ENCODE measurements at places on chromosomes 12 and 14.
A peak's percentile ranks its signal among the peaks of the same experiment; 100 is the strongest.

DNA sequence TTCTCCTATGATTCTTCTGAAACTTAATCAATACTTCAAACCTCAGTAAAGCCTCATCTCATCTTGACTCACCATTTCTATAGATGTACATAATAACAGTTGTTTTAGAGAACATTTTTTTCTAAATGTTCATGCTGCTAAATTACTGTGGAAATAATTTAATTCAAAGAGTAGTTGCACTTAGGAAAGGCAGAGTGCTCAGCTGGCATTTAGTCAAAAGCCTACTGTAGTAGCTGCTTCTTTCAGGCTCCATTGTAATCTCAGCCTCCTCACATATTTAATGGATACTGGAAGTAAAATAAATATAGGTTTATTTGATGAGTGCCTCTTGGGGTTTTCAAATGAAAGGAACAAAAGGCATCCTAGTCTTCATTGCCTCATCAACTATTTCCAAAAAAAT lies 325.0 kb downstream of the CCER1 start:
- no peak for DNase-seq

DNA sequence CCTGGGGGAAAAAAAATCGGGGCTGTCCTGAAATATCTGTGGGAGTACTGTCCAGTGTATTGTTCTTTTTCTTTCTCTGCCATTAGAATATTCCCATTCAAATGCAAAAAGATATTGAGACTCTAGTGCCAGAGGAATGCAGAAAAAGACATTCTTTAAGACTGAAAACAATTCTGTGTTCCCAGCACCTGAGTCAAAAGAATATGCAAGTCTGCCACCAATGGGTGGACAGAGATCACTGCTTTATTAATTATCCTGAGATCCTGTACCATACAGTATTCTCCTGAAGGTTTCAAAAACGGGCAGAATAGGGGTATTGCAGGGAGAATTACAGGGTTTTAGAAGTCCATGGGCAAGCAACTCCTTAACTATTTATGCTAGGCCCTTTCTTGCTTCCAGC lies 361.8 kb downstream of the C12orf50 start:
- no peak for DNase-seq

DNA sequence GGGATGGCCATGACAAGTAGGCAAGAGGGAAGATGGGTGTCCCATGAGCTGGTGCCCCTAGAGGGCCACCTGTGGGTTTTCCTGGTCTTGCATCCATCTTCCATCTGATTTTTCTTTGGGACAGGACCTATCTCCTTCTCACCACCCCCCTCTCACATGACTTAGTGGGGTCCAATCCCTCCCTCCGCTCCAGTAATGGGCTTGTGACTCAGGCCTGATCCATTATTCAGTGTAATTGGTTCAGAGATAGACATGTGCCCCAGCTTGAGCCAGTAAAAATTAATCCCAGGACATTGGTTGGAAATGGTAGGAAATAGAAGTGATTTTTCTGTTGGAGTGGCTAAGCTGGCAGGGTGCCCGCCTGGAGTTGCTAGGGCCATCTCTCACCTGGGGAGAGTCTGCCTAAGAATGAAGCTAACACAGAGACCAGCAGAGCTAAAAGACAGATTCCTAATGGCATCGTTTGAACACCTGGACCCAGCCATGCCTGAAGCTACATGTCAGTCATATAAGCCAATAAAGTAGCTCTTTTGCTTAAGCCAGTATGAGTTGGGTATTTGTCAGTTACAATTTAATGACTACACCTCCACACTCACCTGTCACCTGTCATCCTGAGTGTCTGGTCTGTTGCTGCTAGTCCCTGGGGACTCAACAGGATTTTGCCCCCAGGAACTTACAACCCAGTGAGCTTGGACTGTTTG lies 14.7 kb downstream of the RASAL1 start:
- no peak for DNase-seq

- no peak for DNase-seq
These were observed 32.5 kb downstream of the MMP17 start for GRCh38 chr12:131860472-131861260.

- DNase-seq, result no peak
These were observed 53.4 kb downstream of the SRGAP1 start for GRCh38 chr12:63897931-63898330.

DNA sequence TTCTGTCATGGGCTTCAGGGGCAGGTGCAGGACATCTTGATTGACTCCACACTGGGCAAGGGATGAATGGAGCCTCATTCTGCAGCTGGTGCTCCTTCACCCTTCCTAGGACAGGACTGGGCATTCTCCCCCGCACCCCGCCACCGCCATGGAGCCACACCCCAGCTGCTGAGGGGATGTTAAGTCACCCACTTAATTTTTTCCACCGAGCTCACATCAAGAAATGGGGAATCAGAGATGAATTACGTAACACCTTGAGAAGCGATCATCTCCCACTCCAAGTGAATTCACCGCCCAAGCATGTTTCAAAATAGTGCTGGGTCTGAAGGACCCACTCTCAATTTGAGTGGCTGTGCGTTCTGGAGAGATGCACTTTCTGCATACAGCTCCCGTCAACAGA lies 94.2 kb downstream of the EML1 start:
- no peak for DNase-seq

GRCh38 chr12:63292471-63293221 lies 141.6 kb upstream of the AVPR1A start:
- no peak for DNase-seq

DNA sequence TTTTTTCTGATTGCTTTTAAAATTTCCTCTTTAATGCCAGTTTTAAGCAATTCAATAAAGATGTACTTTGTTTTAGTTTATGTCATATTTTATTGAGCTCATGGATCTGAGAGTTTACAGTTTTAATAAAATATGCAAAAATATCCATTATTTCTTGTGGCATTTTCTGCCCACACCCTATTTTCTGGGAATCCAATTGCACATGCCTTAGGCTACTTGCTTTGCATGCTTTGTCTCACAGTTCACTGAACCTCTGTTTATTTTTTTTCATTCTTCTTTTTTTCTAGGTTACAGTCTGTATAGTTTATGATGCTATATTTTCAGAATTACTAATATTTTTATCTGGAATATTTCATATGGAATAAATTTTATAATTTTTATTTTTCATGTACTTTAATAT lies 1258.0 kb downstream of the FSCB start:
- no peak for DNase-seq

DNA sequence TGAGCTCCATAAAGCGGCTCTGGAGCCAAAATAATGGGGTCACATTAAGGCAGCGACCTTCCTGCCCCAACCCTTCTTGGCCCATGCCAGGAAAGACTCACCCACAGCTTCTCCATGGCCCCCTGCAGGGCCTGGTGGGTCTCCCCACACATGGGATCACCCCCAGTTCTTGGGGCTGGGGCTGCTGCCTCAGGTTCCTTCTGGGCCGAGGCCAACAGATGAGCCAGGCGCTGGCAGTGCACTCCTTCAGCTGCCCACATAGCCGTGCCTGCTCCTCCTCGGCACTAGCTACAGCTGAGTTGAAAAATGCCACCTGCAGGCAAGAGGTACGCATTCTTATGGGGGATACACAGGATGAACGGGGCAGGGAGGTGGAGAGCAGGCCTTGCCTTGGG lies 14.8 kb upstream of the BLTP3B start:
- DNase-seq, result no peak

DNA sequence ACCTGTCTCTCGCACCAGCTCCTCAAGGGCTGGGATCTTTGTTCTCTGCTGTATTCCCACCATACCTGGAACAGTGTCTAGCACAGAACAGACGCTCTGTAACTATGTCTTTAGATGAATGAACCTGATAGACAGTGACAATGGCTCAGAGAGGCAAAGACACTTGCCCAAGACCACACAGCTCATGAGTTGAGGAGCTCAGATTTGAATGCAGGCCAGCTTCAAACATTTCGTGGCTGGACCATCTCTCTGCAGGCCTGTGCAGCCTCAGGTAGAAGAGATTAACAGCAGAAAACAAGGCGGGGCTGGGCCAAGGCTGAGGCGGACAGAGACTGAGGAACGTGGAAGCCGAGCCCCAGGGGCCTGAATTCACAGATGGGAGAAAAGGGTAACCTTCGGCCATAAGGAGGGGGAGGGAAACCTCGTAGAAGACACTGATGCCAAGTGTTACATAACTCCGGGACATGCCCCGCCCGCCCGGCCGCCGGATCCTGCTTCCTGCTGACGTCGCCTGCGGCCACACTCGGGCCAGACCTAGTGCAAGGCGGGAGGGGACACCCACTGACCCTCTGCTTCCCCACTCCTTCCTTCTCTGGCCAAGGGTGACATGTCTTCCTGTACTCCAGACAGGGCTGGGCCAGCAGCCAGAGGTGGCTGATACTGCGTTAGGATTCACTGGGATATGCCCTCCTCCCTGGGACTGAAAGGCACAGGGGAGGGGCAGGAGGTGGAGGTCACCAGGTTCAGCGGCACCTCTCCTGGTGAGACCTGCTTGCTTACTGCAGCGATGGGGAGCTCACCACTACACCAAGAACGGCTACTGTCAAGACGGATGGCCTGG lies 86.8 kb downstream of the RFLNA start:
- DNase-seq, result no peak

GRCh38 chr12:89461649-89462612 lies 62.7 kb downstream of the GALNT4 start:
- DNase-seq, result peak; percentile 34

DNA sequence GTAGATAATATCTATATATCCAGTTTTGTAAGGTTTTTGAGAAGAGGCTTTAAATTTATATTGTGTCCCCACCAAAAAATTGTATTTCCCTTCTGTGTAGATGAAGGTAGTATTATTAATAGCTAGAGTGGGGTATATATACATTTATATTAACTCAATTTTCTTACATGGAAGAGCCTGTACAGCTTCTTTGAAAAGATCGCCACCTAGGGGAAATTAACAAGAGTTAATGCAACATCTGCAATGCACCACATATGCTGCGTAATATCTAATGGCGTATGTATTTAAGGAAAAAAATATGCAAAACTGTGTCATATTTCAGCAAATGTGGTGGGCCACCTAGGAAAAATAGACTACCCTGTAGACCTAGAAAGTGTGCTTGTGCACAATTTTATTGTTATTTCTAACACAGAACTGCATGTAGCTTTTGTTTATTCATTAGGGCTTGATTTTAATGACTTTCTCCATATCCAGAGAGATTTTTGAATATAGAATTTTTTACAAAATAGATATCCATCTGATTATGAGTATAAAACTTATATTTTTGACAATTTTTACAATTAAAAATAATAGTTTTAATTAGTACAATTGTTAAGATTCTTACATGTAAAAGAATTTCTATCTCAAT lies 14.0 kb downstream of the CCER1 start:
- peak; percentile 28 for DNase-seq
